Activated T-cell treated with anti-CD3 and anti-CD28 coated beads, Interleukin-2, amount 50 U/mL, for 48 hours (primary cell): ENCODE measurements at places on chromosomes 6 and 20.

- no peak for DNase-seq
Observed at GRCh38 chr20:57025666-57026224, 240.7 kb downstream of the BMP7 start.

DNA sequence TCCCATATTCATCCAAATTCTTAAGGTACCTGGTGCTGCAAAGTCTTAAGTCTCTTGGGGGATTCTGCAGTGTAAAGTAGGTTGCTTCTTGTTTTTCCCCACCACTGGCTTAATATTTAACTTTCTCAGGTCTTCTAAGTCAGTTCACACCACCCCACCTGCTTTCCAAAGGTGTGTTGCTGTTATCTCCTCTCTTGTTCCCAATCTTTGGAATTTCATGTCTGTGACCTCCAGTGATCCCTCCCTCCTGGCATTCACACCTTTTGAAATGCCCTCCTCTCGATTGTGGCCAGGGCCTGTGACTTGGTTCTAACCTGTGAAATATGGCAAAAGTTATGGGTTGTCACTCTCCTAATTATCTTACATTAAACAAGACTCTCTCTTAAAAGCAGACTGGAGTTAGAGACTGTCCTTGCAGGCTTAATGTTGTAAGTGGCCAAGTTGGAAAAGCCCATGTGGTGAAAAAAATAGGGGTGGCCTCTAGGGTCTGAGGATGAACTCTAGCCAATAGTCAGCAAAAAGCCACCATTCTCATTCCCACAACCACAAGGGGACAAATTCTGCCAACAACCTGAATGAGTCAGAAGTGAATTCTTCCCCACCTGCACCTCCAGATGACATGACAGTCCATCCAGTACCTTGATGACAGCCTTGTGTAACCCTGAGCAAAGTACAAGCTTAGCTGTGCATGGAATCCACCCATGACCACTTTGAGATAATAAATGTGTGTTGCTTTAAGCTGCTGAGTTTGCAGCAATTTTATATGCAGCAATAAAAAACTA, 45.1 kb downstream of the ADGRF1 start:
- DNase-seq = no peak

GRCh38 chr6:140641412-140641811, 1267.0 kb upstream of the CITED2 start:
- no peak for DNase-seq

DNA sequence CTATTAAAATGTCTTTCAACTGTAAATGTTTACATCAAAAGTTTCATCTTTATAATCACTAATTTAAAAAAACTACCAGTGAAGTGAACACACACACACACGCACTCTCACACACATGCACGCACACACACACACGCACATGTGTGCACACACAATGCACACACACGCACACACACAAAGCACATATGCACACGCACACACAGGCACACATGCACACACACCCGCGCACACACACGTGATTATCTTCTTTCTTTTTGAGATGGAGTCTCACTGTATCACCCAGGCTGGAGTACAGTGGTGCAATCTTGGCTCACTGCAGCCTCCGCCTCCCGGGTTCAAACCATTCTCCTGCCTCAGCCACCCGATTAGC, 80.0 kb upstream of the FRMD1 start:
- DNase-seq = no peak

- no peak for DNase-seq
Observed at GRCh38 chr20:34791289-34792020, 34.0 kb downstream of the NCOA6 start.

DNA sequence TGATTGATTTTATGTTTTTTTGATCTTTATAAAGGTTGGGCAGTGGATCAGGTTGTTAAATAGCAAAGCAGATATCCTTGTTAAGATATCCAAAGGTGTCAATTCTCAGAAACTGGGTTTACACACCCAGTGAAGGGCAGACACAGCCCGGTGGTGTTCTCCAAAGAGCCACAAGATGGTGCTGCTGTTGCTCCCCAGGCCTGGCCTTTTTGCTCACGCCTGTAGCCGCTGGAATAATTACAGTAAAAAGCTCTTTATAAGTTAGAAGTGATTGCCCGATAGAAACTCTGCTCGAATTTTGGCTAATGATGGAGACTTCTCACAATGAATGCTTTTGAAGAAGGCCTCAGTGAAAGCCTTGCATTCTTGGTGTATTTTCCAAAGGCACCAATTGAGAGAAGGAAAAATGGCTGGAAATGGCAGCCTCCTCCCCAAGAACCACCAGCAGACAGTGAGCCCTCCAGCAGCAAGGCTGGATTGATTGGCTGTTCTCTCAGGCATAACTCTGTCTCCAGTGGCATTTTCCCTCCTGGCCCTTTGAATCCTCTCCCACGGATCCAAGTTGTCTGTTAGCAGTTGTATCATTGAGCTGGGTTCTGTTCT, 120.5 kb upstream of the CHD6 start:
- peak; percentile 65 for DNase-seq

GRCh38 chr6:70725817-70726415, 58.2 kb downstream of the SMAP1 start:
- DNase-seq = no peak

DNA sequence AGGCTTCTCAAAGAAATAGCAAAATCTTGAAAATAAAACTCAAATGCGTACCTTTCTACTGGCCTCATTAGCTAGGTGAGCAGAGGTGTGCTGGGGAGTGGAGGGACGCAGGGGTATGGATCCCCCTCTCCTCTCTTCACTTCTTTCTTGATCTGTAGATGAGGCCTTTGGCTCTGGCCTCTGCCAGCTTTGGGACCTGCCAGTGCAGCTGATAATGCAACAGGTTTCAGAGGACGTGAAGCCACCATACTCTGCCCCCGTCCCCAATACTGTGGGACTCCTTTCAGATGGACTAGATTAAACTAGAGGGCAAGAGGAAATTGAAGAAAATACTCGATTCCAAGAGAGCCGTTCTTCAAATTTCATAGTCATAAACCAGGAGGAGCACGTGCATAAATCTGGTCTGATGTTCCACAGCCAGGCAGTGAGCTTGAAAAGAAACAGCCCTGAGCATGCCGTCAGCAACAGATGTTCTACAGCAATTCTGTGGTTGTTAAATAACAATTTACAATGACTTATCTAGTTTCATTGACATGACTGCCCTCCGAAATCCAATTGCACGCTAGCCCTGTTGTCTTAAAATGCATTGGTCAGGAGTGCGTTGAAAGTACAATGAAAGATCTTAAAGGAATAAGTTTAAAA, 245.3 kb upstream of the FOXQ1 start:
- DNase-seq = no peak

DNA sequence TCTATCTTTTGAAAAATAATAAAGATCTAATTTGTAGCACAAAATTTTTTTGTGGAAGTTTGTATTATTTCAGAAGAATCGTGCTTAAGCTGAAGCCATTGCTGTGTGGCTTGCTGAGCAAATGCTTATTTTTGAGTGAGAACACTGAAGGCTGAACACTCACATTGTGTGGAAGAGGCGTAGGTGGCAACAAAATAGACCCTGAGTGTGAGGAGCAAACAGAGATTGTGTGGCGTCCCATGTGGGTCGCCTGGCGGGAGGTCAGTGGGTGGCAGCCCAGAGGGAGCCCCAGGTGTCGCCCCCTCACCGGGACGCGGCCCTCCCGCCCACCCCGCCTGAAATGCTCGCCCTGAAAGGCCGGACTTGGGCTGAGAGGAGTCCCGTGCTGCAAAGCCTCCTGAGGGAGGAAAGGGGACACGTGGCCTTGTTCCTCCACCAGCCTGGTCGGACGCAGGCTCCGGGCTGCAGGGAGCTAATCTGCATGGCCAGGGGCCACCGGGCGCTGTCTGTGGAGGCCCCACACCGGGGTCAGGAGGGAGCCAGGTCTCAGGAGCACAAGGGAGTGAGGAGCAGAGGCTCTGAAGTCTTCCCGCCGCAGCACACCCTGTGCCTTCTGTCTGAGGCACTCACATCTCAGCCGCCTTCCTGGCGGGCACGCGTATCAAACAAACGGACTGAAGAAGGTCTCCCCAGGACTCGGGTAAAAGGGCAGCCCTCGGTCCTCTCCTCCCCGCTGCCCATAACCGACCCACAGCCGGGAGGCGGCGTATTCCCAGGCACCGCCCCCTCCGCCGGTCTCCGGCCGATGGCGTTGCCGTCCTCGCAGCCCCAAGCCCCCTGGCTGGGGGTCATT, 15.9 kb downstream of the DDO start:
- no peak for DNase-seq

- DNase-seq = no peak
Observed at GRCh38 chr6:159249752-159250151, 80.6 kb downstream of the FNDC1 start.
